Adrenal gland (tissue), 19 donors: ENCODE measurements at places on chromosomes 4 and X. TPM values are rescaled to one million over a fixed set of nuclear protein-coding genes. Genes with fewer than 3 reads are reported as not detected.
A peak's percentile ranks its signal among the peaks of the same experiment; 100 is the strongest.

DNA sequence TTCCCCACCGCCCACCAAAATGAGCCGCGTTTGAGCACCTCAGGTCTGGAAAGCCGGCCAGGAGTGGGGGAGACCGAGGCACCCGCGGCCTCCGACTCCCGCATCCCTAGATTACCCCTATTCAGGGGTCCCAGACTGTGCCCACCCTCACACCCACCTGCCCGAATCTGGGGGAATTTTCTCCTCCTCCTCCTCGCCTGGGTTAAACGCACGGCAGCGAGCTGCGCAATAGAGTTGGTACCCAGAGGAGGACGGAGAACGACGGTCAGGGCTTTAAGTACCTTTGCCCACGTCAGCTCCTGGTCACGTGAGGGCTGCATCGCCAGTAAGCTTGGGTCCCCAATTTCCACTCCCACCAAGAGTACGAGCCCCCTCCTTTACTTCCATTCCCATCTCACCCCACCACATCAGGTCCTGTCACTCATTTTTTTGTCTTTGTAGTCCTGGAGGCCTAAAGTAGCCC, at the start of gene ARMCX2:
Gene ARMCX2 (minus strand): TSS at position 250 of the 463 bp plus-strand sequence. CDS start 2,262 bp downstream, outside the sequence.
- DNase-seq = peak; percentile 82

DNA sequence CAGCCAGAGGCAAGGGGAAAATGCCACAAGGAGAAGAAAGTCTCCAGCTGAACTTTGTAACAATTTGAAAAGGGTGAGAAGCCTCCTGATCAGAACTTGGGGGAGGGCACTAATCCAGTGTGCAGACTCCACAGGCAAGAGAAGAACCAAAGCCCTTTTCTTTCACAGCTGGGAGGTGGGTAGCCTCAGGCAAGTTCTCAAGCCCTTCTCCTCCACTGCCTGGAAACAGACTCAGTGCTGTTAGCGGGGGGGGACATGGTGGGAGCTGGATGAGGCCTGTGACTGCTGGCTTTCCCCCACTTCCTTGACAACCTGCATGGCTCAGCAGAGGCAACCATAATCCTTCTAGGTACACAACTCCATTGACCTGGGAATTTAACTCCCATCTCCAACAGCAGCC, 92.5 kb downstream of the LHFPL1 start:
- DNase-seq = no peak

DNA sequence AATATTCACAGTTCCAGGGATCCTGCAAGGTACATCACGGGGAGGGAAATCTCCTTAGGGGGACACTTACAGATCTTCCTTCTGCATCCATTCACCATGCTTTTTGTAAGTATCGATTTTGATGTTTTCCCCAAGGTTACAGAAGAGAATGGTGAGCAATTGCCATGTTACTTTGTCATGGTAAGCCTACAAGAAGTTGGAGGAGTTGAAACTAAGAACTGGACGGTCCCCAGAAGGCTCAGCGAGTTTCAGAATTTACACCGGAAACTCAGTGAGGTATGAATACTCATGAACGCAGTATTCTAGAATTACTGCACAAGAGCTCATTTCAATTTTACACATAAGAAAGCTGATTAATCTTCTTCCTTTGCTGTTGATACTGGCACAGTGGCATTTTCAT, 53.9 kb downstream of the LRP2BP start:
- no peak for DNase-seq

DNA sequence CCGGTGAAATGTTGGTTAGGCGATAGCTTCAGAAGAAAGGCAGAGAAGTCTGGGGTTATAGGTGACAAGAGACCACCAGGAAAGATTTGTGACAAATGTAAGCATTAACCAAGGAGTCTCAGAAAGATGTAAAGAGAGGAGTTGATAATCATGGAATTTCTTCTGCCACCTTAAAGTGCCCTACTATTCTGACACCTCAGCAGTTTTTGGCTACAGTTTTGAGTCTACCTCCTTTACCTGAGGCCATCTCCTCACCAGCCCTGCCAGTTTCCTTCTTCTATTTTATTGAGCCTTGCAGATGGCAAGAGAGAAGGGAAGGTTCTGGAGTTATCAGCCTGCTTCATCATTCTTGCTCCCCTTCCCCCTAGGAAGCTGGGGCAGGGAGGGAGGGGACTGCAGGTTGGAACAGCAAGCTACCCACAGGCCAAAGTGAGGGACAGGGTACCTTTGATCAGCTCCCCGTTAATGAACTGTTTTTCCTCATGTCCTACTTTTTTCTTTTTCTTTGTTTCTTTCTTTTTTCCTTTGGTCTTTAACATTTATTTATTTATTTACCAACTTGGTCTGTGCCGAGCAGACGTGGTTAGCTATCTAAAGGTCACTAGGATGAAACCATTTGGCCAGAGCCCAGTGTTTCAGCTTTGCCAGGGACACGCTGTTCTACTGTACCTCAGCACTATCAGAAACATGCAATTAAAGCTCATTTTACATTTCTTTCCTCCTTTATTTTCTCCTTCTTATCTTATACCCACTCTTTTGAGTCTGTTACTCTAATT, 438.7 kb upstream of the AR start:
- peak; percentile 70 for DNase-seq

Gene MAP3K15
- 74.6 TPM for total RNA-seq

Gene SLC9B2
- total RNA-seq = 15.5 TPM

Gene DLG3
- 10.6 TPM for total RNA-seq

Gene DCX
- total RNA-seq = 0.98 TPM

Gene ABCB7
- total RNA-seq = 23.2 TPM

Gene DDX53
- not detected for total RNA-seq

Gene CCSER1
- 0.14 TPM for total RNA-seq
